ENCODE measurements at places on chromosomes 16 and 17.

DNA sequence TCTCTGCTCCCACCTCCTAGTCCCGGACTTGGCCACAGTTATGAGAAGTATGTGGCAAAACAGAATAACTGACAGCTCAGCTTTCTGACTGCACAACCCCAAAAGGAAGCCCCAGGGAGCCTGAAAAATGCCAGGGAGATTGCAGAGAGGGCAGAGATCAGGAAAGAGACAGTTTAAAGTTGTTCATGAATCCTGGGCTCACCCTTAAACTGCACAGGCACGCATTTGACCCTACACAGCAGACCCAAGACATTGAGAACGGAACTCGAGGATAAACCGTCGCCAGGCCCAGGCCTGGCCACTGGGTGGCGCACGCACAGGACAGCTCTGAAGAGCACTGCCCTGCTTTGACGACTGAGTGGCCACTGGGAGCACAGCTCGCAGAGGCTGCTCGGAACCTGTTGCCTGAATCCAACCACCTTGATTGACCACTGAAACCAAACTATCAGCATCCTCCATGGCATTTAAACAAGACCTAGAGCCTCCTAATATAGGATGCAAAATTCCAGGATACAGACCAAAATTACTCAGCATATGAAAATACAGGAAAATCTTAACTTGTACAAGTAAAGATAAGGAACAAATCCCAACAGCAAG is 114.0 kb downstream of the C16orf95 start:
- DNase-seq, result no peak

DNA sequence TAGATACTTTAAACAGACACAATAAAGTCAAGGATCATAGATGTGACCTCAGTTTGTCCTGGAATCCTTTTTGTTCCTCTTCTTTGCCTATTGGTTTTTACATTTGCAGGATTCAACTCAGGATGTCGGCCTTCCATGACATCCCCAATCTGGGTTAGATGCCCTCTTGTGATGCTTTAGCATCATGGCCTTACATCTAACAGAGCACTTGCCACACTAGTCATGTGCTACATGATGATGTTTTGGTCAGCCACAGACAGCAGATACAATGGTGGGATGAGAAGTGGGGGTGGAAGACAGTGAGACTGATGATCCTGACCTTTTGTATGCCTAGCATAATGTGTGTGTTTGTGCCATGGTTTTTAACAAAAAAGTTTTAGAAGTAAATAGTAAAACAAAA is 1.8 kb upstream of the SYNRG start:
- no peak for DNase-seq

DNA sequence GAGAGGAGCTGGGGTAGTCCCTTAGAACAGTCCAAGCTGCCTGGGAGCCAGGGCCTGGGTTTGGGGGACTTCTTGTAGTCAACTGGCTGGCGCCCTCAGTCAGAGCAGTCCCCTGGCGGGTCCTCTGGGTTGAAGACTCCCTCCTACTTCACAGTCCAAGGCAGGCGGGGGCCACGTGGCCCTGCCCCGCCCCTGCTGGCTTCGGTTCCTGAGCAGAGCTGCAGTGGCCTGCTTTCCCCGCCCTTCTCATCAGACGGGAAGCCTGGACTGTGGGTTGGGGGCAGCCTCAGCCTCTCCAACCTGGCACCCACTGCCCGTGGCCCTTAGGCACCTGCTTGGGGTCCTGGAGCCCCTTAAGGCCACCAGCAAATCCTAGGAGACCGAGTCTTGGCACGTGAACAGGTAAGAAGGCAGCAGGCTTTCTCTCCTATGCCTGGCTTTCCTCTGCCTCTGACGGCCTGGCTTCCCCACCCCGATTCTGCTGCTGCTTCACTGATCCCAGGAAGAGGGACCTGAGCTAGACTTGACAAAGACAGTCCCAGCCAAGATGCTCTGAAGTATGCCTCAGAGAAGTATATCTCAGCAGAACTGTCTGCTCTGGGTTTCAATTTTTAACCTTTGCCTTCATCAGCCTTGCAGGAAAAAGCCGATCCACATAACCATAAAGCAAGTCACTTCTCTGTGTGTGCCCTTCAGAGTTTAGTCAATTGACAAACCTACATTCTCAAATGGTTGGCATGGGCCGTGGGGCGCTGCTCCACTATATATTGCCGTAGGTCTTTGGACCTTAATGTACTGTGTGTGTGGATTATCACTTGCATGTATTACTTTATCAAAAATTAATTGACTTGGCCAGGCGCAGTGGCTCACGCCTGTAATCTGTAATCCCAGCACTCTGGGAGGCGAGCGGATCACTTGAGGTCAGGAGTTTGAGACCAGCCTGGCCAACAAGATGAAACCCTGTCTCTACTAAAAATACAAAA is 56.3 kb downstream of the SF3B3 start:
- no peak for DNase-seq

GRCh38 chr17:28982131-28982793 is 23.6 kb downstream of the SEZ6 start:
- DNase-seq, result peak; percentile 23

DNA sequence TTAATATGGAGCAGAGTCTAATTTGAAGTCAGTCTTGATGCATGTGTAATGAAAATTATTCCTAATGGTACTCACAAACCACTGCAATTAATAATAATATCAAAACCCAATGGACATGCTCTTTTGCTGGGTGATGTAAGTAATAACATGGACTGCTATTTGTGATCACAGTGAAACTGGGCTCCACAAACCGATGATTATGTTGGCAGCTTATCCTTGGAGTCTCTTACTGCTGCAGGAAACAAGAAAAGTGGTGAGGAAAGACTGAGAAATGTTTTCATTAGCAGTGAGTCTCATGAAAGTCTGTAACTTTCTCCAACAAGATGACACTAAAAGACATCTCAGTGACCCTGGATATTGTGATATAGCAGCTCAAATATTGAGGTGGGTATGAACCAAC is 45.2 kb downstream of the TMEM100 start:
- DNase-seq, result no peak

- DNase-seq, result no peak
Observed at GRCh38 chr16:30166202-30166902, 17.1 kb upstream of the CORO1A start.

GRCh38 chr16:58814348-58814801 is 80.3 kb upstream of the GOT2 start:
- no peak for DNase-seq

DNA sequence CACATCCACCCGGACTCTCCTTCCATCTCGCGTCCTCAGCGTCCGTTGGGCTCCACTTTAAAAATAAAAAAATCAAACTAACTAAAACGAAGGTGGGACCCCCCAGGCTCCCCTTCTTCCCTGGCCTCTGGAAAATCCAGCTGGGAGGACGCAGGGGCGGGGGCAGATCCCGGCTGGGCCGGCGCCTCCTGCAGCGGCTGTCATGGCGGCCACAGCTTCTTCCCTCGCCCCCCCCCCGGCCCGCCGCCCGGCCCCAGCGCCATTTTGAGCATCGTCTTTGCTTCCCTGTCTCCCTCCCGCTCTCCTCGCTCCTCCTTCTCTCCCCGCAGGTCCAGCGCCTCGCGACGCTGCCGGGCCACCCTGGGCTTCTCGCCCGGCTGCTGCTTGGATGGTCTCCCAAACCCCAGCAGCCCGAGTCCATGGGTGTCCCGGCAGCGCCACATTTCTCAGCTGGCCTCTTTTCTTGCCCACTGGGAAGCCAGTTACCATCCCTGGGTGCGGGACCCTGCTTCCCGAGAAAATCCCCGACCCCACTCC is 3.3 kb downstream of the HOXB2 start:
- DNase-seq, result no peak

DNA sequence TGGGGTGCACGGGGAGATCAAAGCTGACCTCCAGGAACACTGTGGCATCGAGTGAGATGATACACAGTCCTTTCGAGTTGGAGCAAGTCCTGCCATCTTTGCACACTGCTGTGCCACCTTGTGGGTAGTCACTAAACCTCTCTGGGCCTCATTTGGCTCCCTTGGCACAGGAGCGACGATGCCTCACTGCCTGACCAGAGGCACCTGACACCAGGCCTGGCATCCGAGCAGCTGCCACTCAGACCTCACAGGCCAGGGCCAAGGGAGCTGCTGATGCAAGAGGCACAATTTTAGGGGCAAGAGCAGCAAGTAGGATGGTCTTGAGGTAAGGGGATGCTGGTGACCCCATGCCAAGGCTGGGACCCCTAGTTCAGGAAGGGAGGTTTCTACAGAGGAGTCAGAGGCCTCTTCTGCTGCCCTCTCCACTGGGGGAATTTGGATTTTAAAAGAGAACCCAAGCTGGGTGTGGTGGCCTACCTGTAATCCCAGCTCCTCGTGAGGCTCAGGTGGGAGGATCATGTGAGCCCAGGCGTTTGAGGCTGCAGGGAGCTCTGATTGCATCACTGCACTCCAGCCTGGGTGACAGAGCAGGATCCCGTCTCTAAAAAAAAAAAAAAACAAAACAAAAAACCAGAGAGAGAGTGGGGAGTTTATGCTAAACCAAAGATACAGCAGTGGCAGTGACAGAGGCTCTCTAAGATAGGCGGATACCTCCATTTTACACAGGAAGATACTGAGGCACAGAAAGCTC is 6.7 kb upstream of the ADGRG1 start:
- DNase-seq, result no peak

DNA sequence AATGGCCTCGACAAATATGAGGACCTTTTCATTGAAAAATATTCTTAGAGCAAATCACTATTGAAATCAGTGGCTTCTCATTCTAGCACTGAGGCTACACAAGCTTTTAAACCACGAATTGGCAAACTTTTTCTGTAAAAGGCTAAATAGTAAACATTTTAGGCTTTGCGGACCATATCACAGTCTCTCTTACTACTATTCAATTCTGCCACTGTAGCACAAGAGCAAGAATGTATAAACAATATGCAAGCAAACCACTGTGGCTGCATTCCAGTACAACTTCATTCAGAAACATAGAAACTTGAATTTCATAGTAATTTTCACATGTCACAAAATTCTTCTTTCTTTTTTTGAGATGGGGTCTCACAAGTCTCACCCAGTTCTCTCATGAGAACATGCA is 49.1 kb downstream of the PHLPP2 start:
- DNase-seq, result no peak

- DNase-seq, result peak; percentile 76
Observed at GRCh38 chr17:7308625-7309433, 1.4 kb downstream of the EIF5A start.

- DNase-seq, result no peak
Observed at GRCh38 chr17:79994602-79995001, 41.1 kb downstream of the TBC1D16 start.

DNA sequence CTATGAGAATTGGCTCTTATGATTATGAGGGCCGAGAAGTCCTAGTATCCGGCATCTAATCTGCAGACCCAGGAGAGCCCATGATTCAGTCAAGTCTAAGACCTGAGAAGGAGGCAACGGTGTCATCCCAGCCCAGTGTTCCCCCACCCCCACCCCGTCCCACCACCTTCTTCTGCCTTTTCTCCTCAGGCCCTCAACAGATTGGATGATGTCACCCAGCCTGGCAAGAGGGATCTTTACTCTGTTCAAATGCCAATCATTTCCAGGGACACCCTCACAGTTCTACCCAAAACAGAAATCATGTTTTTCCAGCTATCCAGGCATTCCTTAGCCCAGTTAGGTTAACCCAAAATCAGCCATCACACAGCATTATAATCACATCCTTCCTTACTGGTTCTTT is 10.0 kb upstream of the GAA start:
- no peak for DNase-seq

DNA sequence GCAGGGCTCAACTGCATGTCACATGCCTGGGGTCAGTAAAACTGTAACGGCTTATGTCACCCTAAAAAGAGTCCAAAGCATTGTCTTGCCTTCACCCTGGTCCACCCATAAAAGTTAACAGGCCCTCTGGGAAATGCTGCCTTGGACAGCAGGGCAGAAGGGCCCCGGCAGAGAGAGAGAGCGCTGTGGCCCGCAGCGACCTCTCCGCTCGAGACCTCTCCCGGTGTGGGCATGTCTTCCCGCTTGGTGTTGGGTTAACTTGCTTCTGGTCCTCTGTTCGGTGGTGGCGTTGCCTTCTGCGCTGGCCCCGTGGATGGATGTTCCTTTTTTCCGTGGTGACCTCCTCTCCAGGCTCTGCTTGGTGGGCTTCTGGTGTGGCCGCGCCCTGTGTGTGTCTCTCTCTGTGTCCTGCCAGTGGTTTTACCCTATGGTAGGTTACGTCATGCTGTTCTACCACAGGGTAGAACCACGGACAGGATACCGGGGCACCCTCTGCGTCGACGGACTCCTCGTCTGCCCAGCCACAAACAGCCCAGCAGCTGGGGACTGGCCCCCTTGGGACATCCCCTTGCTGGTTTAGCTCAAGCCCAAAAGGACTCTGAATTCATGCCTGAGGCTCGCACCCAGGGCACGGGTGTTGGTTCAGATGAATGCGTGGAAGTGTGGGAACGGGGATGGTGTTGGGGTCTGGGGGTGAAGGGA is 18.3 kb upstream of the CLEC18A start:
- no peak for DNase-seq

DNA sequence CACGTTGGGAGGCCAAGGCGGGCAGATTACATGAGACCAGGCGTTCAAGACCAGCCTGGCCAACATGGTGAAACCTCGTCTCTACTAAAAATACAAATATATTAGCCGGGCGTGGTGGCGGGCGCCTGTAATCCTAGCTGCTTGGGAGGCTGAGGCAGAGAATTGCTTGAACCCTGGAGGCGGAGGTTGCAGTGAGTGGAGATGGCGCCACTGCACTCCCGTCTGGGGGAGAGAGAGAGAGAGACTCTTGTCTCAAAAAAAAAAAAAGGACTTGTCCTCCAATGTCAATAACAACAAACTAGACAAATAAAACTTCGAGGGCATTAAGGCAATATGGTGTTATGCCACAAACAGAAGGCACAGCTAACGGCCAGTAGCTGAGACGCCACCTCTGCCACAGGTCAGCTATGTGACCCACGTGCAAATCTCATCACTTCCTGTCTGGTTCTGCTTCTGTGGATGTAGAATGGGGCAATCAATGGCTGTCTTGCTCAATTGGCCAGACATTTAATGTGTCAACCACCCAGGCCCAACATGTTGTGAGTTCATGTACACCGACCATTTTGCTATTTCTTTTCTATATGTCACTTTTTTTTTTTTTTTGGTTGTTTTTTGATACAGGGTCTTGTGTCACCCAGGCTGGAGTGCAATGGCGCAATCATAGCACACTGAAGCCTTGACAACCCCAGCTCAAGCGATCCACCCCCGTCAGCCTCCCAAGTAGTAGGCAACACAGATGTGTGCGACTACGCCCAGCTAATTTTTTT is 834 bp upstream of the TXNDC11 start:
- no peak for DNase-seq

GRCh38 chr16:89122322-89122851 is 28.7 kb downstream of the ACSF3 start:
- peak; percentile 16 for DNase-seq
